ENCODE measurements at places on chromosomes 6 and 20.

GRCh38 chr6:83310046-83310445 is 116.9 kb downstream of the RWDD2A start:
- peak; percentile 4 for DNase-seq

GRCh38 chr20:62296724-62297448 is 5.9 kb upstream of the ADRM1 start:
- DNase-seq: no peak

- DNase-seq: peak; percentile 92
Measured at GRCh38 chr20:39893003-39893685, 795.9 kb downstream of the MAFB start.

- peak; percentile 60 for DNase-seq
Measured at GRCh38 chr6:40349123-40349900, 237.9 kb downstream of the LRFN2 start.

GRCh38 chr6:111871207-111871606 is 2.0 kb downstream of the FYN start:
- no peak for DNase-seq

GRCh38 chr6:41344876-41345275 is 9.5 kb downstream of the NCR2 start:
- no peak for DNase-seq

DNA sequence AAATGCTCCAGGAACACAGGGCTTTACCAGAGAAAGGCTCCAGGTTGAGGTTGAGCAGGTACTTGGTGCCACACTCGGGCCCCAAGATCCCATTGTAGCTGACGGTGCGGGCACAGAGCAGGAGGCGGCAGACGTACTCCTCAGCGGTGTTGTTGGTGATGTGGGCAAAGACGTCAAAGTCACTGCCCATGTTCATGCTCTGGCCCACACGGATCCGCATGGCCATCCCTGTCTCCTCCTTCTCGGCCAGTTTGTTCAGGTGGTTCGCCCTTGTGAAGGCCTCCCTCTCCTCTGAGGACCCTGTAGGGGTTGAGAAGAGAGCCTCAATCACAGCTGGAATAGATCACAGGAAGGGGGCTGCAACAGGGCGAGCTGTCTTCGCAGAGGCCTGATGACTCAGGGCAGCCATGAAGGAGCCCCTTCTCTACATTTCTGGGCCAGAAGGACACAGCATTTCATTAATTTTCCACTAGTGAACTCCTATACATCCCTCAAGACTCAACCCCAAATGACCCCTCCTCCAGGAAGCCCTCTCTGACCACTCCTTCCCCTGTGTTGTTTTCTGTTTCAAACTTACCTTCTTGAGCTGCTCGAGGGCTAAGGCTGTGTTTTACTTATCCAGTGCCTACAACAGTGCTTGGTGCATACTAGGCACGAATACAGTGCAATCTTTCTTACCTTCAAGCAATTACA is 26.8 kb downstream of the TGM2 start:
- no peak for DNase-seq

DNA sequence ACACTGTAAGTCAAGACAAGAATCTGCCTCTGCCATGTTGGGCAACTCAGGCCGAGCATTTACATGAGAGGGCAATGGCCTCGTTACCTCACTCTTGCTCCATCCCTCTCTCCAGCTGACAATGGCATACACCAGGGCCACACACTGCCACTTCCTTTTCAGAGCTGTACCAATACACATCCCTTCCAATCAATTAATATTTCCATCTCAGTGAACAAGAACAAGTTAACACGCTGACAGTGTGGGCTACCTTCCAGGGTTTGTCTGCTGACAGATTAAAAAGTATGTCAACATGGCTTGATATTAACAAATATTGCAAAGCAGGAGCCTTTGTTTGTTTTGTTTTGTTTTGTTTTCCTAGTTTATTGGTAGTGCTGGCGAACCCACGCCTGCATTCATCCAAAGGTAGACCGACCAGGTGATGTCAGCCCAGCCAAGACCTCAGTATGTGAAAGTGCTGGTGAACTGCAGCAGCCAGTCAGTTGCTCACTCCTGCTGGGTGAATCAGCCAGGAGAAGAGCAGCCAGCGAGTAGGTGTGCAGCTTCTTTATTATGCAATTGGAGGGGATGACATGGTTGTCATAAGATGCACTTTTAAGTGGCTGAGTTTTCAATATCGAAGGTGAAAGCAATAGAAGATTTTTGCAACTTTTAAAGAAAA is 487.3 kb upstream of the JARID2 start:
- DNase-seq: no peak

DNA sequence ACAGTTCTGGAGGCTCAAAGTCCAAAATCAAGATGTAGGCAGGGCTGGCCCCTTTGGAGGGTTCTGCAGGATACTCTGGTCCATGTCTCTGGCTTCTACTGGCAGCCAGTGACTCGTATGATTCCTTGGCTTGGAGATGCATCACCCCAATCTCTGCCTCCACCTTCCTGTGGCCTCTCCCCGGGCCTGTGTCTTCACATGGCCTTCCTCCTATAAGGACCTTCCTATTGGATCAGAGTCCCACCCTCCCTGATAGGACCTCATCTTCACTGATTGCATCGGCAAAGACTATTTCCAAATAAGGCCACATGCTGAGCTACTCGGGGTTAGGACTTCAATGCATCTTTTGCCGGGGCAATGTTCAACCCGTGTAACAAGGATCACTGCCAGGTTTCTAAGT is 509.0 kb downstream of the CD83 start:
- no peak for DNase-seq

DNA sequence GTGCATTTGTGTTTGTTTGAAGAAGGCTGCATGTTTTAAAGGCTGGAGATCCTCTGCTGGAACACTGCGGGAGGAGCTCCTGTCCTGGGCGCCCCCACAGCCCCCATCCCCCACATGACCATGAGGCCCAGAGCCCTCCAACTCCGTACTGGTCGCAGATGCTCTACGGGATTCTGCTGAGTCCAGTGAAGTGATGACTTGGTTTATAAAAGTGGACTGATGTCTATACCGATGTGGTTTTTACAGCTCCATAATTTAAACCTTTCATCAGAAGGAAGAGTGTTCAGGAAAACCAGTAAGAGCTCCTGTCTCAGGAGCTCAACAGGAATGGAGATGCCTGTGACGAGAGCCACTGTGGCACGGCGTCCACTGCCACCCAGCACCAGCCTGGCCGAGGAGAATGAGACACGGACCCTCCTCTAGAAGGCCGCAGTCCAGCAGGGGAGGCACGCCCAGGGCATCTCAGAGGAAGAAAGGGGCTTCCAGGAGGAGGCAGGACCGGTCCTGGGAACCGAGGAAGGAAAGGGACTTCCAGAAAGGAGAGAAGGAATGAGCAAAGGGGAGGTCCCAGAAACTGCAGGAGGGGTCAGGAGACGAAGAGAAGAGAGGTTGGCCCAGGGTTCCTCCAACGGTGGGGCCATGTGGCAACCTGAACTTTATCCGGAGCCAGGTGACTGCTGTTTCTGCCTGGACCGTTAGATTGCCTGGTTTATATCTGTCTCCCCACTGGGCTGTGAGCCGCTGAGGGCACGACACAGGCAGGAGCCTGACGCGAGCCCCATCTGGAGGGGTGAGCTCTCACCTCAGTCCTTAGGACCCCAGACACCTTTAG is 26.9 kb downstream of the BFSP1 start:
- peak; percentile 9 for DNase-seq

- DNase-seq: no peak
Measured at GRCh38 chr20:40890181-40890580, 138.4 kb upstream of the TOP1 start.

DNA sequence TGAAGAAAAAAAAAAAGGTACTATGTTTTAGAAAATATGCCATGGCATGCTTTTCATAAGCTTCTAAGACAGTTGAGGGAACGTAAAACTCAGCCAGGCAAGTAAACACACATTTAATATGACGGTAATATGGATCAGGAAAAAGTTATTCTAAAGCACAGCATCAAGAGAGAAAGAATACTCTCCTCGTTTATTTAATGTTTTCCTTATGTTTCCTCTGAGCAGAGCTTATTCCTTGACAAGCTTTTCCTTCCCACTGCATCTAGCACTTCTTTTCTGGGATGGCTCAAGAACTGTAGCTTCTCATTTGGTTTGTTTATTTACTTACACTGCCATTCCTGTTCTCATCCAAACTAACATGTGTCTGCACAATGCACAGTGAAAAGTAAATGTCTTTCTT is 2.7 kb upstream of the RSPO3 start:
- DNase-seq: no peak

DNA sequence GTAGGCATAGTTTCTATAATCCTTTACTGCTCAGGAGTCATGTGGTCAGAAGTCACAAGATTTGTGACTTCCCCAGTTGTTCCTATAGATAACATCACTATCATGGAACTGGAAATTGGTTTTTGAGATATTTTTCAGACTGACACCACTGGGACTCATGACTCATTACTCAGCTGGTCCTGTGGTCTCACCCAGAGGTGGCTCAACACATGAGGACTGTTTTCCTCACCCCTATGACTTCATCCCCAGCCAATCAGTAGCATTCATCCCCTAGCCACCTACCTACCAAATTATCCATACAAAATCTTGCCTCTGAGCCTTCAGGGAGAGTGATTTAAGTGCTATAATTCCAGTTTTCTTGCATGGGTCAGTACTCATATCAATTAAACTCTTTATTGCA is 1217.7 kb downstream of the EPHA7 start:
- DNase-seq: no peak

DNA sequence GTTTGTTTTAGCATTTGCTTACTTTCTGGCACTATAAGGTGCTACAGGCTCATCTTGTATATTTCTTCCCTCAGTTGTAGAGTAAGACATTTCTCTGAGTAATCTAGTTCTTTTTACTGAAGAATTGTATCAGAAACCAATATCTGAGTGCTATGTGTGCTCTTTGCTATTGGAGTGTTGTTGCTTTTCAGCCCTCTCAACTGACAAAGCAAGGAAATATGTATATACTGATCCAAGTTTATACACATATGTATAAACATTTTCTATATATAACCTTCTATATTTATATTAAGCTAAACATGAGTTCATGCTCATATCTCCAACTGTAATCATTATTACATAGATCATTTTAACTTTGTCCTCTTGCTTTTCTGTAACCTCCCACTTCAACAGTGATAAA is 405.7 kb downstream of the RFPL4B start:
- no peak for DNase-seq
